Right forelimb (tissue), 1 donor: ENCODE measurements at places on chromosomes 2 and 18.

DNA sequence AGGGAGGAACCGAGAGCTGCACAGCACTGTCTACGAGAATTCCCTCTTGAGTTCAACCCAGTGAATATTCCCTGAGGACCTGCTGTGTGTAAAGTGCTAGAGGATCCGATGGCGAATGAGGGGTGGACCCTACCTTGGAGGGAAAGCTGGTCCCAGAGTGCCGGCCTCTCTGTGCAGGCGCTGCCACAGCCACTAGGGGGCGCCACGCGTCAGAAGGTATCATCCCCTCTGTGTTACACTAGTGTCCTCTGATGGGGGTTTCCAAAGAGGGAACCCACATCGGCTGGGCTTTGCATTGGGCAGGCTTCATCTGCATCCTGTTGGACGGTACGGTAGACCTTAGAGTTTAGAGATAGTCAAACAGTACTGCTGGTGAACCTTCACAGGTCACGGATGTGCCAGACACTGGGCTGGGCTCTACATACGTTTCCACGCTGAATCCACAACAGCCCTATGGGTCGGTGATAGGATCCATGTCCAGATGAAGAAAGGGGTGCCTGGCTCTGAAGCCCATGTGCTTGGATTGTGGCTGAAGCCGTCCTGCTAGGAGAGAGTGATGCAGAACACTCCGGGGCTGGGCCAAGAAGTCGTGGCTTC lies 39.0 kb downstream of the COA5 start:
- peak; percentile 50 for DNase-seq

DNA sequence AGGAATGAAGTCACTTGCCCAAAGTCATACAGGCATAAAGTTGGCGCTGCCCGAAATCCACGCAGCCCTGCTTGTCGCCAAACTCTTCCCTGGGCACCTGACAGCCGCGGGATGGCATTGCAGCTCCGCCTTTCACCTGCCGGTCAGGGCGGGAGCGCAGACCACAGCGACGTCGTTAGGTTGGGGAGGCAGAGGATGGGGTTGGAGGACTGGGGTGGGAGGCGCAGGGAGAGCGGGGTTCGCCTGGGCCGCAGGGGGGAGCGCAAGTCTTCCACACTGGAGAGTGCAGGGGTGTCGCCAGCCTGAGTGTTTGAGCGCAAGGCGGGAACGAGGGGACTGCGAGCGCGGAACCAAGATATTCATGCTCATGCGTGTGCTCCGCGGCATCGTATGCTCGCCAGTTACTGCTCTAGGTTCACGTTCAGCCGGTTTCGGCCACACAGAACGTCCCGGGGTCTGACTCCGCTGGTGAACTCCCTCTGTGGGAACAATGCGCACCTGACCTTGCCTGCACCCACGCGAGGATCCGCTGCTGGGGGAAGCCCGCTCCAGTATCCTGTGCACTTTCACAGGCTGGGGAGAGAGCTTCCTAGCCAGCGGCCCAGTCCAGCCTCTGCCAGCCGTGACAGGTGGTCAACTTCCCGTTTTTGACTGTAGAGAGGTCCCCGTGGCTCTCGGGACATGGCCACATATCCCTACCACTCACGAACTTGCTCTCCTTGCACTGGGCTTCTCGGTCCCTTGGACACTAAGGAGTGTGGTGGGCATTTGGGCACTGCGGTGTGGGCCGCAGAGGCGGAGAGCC lies 767 bp upstream of the NPPC start:
- peak; percentile 65 for DNase-seq

- no peak for DNase-seq
Measured at GRCh38 chr18:23864624-23865023, 149.9 kb upstream of the TTC39C start.

- DNase-seq, result no peak
Measured at GRCh38 chr2:62576276-62576939, 70.4 kb upstream of the TMEM17 start.

DNA sequence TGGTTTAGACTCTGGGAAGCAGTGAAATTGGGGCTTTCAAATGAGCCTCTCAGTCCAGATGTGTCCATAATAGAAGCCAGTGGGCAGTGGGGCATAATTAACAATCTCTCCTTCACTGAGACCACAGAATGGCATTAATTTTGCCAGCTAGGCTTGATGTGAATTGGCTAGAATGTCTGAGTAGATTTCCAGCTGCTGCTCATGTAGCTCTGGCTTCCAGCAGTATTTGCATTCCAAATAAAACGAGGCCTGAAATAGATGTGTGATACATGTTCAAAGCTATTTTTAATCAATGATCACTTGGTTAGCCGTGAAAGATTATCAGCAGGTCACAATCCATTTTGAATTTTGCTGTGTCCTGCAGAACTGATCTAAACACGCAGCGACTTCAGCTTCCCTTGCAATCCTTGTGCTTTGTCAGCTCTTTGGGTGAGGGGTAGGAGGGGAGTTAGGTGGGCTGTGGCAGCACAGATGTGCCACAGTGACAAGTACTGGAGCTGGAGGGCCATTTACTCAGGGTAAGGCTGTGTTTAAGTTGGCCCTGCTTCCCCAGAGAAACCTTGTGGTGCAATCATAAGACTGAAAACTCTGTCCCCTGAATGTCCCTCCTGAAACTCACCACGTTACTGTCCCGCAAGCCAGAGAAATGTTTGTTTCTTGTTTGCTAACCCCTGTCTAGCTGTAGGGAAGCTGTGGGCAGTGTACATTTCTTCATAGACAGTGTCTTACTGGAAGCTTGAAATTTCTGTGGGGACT lies 56.9 kb upstream of the TMEM178A start:
- DNase-seq, result no peak

- DNase-seq, result no peak
Measured at GRCh38 chr18:74579496-74580065, 18.1 kb upstream of the ZNF407 start.

DNA sequence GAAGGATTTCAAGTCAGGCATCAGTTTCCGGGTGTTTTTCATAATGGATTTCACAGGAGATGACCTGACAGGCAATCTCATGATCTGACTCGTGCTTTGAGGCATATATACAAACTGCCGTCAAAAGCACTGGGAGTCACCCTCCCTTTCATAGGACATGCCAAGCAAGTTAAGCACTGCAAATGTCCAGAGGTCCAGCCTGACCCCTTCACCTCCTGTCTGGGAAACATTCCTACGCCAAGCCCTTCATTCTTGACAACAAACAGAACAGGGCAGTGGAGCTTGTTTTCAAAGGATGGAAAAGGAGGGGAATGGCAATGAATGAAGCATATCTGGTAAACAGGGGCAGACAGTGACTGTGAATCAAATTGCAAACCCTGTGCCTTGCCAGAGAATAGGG lies 963.6 kb downstream of the BCL11A start:
- DNase-seq, result no peak
